ENCODE measurements at places on chromosomes 2 and 18.

GRCh38 chr2:218296847-218297246, 4.5 kb upstream of the TMBIM1 start:
- DNase-seq = no peak

- no peak for DNase-seq
These were observed 54.7 kb upstream of the B3GNT2 start for GRCh38 chr2:62141142-62141740.

DNA sequence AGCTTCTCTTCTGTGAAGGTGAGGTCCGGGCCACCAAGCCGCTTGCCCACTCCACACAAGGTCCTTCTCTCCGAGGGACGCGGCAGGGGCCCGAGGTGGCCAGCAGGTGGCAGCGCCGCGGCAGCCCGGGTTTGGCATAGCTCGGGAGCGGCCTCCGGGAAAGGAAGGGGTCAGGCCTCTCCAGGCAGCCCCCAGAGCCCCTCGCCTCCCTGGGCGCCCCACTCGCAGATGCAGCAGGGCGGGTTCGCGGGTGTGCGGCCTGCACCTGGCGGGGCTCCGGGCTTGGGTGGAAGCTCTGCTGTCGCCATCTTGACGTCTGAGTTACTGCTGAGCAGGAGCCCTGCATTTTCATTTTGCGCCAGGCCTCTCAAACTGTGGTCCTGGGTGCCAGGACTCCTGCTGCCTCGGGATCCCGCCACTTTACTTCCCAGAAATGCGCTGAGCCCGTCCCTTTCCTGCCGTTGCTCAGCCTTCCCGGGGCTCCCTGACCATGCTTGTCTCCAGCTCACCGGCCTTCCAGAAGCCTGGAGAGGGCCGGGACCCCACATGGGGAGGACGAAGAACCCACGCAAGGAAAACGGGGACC, 18.6 kb upstream of the NCL start:
- peak; percentile 45 for DNase-seq

DNA sequence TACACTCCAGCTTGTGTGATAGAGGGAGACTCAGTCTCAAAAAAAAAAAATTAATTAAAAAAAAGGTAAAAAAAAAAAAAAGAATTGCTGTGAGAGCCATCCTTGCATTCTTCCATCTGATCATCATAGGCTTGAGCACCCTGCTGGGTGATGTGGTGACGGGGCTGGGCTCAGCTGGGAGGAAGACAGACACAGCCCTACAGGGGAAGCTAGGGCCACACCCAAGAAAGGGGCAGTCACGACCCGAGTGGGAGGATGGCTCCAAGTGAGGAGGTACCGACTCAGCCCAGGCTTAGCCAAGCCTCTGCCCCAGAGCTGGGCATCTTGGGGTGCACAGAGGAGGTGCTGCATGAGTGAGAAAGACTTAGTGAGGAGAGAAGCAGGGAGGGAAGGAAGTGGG, 165.5 kb downstream of the SH3RF3 start:
- DNase-seq = no peak

DNA sequence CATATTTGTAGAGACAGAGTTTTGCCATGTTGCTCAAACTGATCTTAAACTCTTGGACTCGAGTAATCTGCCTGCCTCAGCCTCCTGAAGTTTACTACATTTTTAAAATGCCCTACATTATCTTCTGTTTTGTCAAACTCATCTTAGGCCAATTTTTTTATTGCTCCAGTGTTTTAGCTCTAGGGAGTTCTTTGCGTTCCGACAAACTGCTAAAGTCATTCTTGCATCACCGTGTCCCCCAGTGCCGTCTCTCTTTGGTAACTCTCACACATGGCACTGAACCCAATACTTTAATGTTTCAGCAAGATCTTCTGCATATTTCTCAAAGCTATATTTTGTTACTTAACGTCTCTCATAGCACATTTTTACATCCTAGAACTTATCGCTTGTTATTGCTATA, 440.9 kb upstream of the NRXN1 start:
- no peak for DNase-seq

GRCh38 chr18:13616525-13617035, 109.8 kb downstream of the FAM210A start:
- no peak for DNase-seq

- no peak for DNase-seq
These were observed 1033.5 kb upstream of the TMEFF2 start for GRCh38 chr2:193228276-193228675.

DNA sequence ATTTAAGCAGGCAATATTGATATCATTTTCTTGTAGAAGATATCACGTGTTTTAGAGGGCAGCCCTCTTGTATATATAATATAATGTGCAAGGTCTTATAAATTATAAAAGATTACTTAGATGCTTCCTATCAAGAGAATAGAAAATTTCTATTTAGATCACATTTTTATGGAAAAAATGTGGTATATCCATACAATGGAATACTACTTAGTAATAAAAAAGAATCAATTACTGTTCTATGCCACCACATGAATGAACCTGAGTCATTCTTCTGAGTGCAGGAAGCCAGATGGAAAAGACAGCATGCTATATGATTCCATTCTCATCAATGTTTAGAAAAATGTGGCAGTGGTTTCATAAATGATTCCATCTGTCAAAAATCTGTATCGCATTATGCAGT, 23.6 kb downstream of the CYP27C1 start:
- no peak for DNase-seq

DNA sequence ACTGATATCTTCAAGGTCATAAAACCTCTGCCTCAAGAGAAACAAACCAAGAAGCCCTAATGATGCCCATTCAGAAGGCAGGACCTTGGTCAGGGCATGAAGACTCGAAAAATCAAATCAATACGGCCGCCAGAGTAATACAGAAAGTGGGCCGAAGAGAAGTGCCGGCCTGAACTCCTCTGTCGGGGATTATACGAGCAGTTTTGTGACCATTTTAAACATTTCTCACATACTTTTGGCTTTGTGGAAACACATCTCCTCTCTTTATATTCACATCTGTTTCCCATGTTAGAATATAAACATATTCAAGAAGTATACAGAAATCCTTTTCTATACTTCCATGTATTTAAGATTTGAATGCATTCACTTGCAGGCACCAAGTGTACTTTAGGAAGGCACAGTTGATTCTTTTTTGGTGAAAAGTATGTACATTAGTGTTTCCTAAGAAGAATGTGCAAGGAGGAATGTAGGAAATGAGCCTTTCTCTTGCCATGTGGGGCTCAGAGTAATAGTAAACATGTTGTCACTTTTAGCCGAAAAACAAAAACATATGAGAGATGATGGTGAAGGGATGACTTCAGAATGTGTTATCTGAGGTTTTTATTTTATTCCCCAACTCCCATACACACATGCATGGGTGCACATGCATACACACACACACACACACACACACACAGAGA, 707.9 kb upstream of the ID2 start:
- no peak for DNase-seq

DNA sequence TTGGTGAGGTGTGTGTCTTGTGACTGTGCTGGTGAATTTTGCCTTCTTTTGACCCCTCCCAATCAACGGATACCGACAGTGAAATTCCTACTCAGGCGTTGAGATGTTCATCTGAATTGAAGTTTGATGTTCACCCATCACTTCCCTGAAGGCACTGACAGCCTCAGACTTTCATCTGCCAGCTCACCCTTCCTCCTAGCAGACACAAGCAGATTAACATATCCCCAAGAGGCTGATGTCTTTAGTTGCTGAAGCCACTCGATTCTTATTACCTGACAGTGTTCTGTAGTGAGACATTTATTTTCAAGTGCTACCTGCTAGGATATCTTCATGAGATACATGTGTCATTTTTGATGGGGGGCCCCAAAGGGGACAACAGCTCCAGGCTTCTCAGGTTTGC, 1330.1 kb upstream of the PIK3C3 start:
- DNase-seq = no peak

DNA sequence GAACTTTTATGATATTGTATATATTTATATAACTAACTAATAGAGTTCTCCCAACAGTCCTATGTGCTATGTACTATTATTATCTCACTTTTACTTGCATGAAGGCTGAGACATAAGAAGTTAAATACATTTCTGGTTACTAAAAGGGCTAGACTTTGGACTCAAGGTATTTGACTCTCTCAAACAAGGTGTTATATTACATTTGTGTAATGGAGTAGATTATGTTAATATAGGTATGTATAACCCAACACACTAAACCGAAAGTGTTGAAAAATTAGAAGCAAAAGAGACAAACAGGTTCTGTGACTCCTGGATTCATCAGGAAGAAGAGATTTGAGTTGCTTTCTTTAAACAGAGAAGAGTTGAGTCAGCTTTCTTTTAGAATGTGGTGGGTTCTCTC, 733.6 kb upstream of the ZEB2 start:
- no peak for DNase-seq

- DNase-seq = no peak
These were observed 247.0 kb downstream of the TFCP2L1 start for GRCh38 chr2:121038031-121038430.

- no peak for DNase-seq
These were observed 62.8 kb upstream of the NEUROD1 start for GRCh38 chr2:181742922-181743722.

DNA sequence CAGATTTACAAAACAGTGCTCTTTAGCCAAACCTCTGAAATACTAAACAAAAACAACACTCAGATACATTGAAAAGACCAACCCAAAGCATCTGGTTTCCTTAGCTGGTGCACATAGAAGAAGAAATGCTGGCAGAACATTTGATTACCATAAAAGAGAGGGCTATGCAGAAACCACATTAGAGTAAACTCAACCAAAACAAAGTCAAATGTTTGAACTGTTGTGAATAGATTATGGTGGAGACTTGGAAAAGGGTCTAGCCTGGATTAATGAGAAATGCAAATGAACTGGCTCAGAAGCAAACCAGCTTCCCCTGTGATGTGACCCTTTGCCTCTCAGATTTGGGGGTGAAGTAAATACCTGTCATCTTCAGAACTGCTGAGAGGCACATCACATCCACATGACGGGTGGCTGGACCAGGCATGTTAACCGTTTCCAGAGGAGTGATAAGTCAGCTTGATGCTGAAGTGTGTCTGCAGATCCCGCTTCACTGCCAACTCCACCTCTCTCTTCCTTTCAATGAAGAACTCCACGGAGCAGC, 153.0 kb downstream of the NRP2 start:
- DNase-seq = no peak

GRCh38 chr2:190318514-190318913, 1.1 kb downstream of the HIBCH start:
- DNase-seq = no peak

- DNase-seq = no peak
These were observed 134.5 kb downstream of the PTRHD1 start for GRCh38 chr2:24658531-24659202.

GRCh38 chr18:45503990-45504389, 111.3 kb upstream of the SLC14A2 start:
- DNase-seq = no peak

- DNase-seq = no peak
These were observed 34.7 kb upstream of the GPR17 start for GRCh38 chr2:127611076-127611925.

DNA sequence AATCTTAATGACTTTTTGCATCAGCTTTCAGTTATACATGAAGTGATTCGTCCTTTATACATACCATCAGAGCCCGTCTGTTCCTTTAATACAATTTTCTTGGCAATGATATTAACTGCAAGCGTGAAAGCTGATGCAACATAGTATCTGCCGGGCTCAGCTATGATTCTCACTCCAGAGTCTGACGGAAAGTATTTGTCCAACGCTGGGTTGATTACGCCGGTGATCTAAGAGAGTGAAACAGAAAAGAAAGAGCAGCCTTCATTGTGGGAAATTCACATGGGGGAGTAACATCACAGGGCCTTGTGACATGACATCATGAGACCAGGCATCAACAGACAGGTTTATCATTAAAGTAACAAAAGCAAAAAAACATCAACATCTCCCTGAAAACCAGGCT, 6.2 kb downstream of the ODC1 start:
- peak; percentile 30 for DNase-seq

GRCh38 chr2:60629801-60630385, 76.4 kb upstream of the BCL11A start:
- DNase-seq = no peak

DNA sequence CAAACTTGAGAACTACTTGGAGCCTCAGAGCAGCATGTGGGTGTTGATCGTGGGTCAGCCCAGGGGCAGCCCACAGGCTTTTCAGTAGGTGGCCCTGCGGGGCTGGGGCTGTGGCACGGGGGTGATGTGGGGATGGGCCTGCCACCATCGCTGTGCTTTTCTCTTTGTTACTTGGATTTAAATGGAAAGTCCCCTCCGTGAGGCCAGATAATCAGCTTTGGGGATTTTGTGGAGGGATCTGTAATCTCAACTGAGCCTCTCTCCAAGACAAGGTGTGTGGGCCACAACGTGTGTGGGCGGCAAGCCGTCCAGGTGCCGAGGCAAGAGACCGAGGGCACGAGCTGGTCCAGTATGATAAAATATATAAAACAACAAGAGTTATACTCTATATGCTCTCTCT, 16.7 kb downstream of the COLEC11 start:
- no peak for DNase-seq

DNA sequence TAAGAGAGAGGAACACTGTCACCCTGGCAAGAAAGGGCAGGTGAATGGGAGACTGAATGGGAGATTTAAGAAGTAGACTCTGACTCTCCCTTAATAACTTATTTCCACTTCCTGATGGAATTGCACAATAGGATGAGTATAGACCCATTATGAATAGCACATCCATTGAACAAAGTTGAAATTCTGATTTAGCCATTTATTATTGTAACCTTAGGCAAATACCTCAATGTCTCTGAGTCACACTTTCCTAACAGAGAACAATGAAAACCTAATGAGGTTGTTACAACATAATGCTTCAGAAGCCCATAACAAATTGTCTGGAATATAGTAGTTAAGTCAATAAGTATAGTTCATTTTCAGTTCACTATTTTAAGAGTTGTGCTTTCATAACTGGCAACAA, 78.9 kb downstream of the NRXN1 start:
- no peak for DNase-seq

DNA sequence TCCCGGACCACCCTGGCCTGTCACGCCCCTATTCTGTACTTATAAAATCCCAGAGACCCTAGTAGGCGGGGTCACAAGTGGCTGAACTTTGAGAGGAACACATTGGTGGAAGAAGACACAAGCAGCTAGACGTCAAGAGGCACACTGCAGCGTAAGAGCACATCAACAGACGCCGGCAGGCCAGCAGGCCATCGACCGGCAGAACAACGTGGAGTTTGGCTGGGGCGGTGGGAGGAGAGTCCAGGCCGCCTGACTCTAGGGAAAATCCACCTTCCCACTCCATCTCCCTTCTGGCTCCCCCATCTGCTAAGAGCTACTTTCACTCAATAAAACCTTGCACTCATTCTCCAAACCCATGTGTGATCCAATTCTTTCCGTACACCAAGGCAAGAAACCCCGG, 601.8 kb upstream of the CDH2 start:
- DNase-seq = no peak

Data from stimulated activated CD4-positive, alpha-beta T cell treated with anti-CD3 and anti-CD28 coated beads, Interleukin-15, amount 100 ng/mL, for 48 hours (primary cell).